Stimulated activated CD8-positive, alpha-beta memory T cell treated with anti-CD3 and anti-CD28 coated beads, Interleukin-4, amount 100 ng/mL, for 1 hour (primary cell): ENCODE measurements at places on chromosomes 7 and 10.

DNA sequence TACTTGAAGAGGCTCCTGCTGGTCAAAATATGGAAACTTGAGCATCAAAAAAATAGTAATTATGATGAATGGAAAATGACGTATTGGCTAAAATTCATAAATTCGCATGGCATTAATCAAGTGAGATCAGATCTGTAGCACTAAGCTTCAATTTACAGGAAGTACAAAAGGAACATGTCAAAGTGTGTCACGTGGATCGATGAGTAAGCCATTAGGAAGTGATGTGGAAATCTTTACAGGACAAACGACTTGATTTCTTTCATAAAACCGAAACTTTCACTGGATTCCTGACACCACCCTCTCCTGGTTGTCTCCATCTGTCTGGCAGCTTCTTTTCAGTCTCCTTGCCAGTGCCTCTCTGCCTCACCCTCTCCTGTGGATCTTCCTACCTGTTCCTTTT lies 25.8 kb downstream of the AKR1C8 start:
- DNase-seq = no peak

- DNase-seq = no peak
Observed at GRCh38 chr10:314381-314780, 179.1 kb downstream of the ZMYND11 start.

DNA sequence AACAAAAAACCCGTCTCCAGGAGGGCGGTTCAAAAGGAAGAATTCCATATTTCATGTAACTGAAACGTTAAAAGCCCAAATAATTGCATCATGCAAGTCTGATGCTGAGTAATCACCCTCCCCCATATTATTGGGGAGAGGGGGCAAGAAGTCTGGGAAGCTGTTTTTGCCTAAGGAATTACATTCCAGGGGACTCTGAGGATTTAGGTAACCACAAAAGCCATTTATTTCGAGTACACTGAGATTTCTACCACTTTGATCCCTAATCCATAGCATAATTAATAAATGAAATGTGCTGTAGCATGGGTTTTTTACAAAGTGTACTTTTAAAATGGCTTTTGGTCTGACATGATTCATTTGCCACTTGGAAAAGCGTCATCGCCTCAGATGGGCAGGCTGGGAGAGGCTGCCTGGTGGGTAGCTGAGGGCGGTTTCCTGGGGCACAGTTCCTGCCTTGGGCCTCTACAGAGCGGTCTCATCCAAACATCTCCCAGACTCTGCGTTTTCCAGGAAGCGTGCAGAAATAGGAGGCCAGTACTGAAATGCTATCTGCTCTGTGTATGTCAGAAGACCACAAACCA lies 106.5 kb downstream of the TCF7L2 start:
- no peak for DNase-seq

GRCh38 chr10:127194599-127194998 lies 1.8 kb downstream of the INSYN2A start:
- DNase-seq = no peak

DNA sequence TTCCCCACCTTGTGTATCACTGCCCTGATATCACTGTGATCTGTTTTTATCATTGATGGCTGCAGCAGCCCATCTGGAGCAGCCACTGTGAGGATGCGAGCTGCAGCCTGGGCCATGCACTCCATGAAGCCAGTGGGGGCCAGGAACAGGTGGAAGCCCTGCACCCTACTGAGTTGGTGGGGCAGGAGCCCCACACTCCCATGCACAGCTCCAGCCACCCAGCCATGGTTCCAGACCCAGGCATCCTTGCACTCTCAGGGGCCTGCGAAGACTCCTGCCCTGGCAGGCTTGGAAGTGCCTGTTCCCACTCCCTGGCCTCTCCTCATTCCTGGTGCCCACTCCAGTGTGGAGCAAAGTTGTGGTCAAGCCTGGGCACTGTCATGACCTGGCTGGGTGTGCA lies 424.0 kb upstream of the FZD8 start:
- DNase-seq = no peak

DNA sequence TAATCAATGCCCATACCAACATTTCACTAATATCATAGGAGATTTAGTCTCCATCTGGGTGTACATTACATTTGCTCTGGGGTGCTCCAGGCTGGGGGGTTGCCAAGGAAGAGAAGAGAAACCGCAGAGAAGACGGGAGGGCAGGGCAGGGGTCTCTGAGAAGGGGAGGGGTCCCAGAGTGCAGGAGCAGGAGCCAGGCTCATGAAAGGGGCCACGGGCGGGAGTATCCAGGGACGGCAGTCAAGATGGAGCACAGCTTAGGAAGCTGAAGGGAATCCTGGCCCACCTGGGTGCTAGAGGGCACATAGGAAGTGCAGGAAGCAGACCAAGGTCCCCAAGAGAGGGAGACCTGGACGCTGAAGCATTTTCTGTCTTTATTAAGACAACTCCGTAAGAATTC lies 2.2 kb downstream of the LEP start:
- DNase-seq = no peak
